ENCODE measurements at places on chromosomes 7 and 10. TPM values are rescaled to one million over a fixed set of nuclear protein-coding genes. Genes with fewer than 3 reads are reported as not detected.

DNA sequence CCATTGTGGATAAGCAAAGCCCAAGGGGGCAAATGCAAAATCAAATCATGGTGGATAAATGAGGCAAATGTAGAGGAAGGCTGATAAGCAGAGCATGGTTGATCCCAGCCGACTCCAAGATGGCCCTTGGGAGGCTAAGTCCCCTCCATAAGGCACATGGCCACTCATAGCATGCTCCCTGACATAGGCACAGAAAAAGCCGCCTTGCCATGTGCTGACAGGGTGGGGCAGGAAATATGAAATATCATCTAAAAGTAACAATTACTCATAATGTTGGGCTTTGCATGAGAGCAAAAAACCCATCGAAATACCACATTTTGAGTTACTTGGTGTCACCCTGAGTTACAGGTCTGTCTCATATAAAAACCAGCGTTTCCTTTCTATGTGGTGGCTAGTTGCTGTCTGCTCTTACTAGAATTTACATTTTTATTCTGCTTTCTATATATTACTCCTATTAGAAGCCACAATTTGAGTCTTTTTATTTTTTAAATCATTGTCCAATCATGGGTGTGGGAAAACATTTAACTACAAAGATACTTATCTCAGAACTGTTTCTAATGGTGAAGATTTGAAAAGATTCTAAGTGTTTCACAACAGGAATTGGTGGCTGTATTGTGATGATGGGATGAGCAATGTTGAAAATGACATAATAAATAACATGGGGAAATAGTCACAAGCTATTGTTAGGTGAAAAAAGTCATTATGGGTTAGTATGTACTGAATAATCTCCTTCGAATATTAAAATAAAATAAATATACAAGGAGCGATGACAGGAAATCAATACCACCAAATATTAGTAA lies 102.7 kb downstream of the CUBN start:
- DNase-seq: peak; percentile 56

DNA sequence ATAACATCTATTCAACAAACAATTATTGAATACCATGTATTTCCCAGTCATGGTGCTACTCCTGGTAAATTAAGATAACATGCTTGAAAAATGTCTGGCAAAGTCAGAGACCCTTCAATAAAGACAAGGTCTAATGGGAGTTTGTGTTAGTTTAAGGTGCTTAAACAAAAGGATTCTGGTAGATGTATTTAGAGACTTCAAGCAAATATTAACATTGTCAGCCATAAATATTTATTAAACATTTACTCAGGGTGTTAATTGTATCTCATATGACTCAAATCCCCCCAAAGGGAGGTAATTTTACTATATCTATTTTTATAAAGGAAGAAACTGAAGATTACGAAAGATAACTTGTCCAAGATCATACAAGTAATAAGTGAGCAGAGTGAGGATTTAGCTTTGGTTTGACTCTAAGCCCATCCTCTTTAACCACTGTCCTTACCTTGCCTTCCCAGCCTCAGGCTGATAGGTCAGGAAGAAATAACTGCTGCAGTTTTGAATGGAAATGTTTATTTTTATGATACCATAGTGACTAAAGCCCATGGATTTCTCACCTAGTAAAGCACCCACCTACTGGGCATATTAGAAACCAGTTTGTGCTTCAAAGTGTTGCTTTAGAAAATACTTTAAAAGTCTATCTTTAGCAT lies 215.4 kb downstream of the COBL start:
- DNase-seq: no peak

The ANKRD2 gene
- total RNA-seq: 0.27 TPM

- DNase-seq: no peak
Measured at GRCh38 chr7:133059263-133059662, 22.6 kb downstream of the CHCHD3 start.

GRCh38 chr10:30422981-30423654 lies 10.9 kb upstream of the MAP3K8 start:
- DNase-seq: peak; percentile 60

GRCh38 chr10:47413531-47414226 lies 29.6 kb upstream of the ZNF488 start:
- DNase-seq: no peak

- no peak for DNase-seq
Measured at GRCh38 chr10:56142092-56142728, 218.8 kb downstream of the ZWINT start.

DNA sequence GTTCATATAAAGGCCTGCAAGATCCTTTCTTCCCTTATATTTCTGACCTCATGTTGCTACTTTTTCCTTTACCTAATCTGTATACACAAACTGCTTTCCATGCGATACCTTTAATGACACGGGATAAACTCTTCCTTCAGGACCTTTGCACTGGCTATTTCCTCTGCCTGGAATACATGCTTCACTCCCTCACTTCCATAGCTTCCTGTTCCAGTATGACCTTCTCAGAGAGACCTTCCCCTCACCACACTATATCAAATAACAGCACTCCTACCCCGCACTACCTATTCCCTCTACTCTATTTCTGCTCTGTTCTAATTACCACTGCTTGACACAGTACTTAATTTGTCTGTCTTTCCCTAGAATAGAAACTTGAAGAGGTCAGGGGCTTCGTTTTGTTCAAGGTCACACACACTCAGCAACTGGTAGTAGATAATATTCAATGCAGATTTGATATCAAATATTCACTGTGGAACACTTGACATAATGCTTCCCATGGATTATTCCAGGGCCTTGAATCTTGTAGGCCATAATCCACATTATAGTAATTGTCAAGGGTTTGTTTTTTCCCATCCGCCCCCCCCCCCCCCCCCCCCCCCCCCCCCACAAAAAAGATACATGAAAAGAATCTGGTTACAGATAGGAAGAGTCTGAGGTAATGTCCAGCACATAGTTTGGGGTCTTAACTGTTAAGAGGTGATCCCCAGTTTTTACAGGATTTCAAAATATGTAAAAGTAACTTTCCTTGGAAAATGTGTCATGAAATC lies 11.1 kb downstream of the SYPL1 start:
- no peak for DNase-seq

The VSTM4 gene
- 4.7 TPM for total RNA-seq

DNA sequence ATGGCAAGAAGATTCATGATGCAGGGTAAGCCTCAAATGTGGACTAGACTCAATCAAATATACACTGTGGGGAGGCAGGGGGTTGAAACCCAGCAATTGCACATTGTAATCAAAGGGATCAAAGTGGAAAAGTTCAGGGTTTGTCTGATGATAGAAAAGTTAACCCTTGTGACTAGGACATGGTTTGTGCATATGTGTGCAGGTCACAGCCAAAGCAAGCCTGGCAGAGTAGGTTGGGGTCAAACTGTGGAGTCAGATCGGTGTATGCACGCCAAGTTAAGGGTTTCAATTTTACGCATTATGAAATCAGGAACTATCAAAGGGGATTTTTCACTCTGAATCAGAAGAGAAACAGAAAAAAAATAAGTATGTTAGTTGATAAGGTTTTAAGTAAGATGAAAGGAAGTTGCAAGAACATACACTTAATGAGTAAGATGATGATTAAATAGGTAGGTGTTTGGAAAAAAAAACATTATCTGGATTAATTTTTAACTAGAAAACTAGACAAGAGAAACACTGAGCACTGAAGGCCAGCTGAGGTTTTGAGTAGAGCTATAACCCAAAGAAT lies 188.3 kb downstream of the DGKB start:
- no peak for DNase-seq

The LRGUK gene
- total RNA-seq: 0.82 TPM

The GTPBP4 gene
- total RNA-seq: 81.8 TPM

DNA sequence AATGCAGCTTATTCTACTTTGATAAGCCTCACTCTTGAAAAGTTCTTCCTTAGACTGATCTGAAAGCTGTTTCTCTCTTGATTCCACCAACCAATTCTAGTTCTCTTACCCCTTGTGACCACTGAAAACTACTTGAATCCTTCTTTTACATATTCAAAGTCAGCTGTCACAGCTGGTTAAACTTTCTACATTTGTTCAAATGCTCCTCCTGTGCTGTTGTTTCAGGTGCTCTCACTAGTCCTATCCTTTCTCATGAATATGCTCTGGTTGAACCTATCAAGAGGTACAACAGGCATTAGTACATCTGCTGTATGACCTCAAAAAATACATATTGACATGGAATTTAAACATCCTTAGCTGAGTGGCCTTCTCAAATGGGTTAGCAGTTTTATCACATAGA lies 91.5 kb downstream of the MYO3A start:
- DNase-seq: no peak

The SPDYE5 gene
- total RNA-seq: not detected

- DNase-seq: no peak
Measured at GRCh38 chr7:157487046-157487770, 150.4 kb downstream of the DNAJB6 start.

The ACSL5 gene
- 2.6 TPM for total RNA-seq

The TMEM140 gene
- total RNA-seq: 12.1 TPM

DNA sequence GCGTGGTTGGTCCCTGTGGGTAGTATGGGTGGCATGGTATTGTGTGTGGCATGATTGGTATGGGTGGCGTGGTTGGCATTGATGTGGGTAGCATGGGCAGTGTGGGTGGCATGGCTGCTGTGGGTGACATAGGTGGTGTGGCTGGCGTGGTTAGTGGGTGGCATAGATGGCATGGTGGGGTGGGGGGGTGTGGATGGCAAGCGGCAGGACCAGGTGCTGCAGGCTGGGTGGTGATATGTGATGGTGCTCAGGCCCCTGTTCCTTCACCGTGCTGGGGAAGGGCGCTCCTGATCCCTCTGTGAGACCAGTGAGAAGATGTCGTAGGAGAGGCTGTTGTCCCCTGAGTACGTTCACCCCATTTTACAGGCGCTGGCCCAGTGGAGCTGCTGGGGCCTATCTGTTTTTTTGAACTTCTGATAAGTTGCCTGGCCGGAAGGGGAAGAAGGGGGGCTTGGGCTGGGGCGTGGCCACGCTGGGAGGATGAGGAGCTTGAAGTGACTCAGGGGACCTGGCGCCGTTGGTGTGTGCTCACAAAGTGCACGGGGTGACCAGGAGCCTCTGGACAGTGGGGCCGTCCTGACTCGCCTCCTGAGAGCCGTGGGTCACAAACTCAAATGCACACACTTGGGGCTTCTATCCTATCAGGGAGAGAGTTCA lies 17.5 kb downstream of the INPP5A start:
- DNase-seq: no peak
